ENCODE measurements at places on chromosomes 5 and 9.

DNA sequence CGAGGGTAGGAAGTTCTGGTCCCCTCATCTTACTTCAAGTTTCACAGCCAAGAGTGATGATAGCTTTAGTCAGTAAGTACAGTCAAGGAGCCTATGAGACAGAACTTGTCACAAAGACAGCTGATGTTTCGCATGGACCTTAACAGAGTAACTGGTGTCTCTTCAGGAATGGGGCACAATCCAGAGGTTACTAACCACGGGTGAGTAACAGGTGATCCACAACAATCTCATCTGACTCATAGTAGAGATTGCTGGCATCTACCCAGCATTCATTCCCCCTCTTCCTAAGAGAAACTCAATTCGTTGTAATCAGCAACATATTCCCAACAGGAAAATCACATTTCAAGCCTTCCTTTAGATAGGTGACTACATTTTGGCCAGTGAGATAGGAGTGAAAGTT lies 126.7 kb downstream of the SNX18 start:
- no peak for DNase-seq
- H3K4me3 ChIP-seq = no peak overlapping the region
- H3K36me3 ChIP-seq = no peaks in the 10 kb centered on the region
- H3K4me1 ChIP-seq = peaks cover 12% of the 10 kb centered on the region

DNA sequence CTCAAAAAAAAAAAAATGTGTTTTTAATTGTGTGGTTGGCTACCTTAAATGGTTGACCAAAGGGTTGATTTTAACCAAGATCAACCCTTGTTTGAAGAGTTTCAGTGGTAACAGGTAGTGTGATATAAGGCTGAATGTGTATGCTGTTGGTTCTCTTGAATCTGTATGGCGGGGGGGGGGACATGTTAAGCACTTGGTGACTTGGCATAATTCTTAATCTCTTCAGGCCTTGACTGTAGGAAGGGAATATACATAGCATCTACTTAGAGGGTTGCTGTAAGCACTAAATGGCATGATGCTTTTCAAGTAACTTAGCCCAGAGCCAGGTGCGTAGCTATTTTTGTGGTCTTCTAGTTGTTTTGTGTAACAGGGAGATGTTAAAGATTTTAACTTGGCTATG lies 5.6 kb upstream of the SPRY4 start:
- peaks cover 5% of the 10 kb centered on the region for H3K27me3 ChIP-seq
- H3K4me3 ChIP-seq = no peak overlapping the region
- H3K36me3 ChIP-seq = no peaks in the 10 kb centered on the region
- no peak overlapping the region for H3K27ac ChIP-seq

DNA sequence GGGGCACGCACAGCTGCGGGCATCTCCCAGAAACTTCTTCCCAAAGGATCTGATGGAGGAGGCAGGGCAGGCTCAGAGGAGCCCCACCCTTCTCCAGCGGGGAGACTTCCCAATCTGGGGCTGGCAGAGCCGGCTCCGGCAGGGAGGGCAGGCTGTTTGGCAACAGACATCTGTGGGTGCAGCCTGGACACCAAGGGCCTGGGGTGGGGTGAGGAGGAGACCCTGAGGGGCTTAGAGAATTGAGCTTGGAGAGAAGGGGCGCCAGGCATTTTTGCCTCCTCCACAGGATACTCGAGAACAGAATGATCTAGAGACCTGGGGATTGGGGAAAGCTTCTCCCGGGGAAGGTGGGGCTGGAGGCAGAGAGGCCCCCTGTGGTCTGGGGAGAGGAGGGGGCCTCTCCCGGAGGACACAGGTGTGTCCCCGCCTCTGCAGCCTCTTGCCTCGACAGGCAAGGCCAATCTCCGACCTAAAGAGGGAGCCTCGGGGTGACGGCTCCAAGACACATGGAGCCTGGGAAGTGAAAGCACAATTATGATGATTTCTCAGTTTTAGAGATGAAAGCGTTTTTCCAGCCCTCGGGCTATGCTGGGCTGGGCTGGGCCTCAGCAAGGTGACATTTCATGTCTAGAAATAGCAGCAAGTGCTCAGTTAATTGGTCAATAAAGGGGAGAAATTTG lies 8.4 kb downstream of the LHX3 start:
- DNase-seq = no peak
- no peak overlapping the region for H3K27ac ChIP-seq
- peaks cover 95% of the 10 kb centered on the region for H3K27me3 ChIP-seq
- H3K4me3 ChIP-seq = no peak overlapping the region

GRCh38 chr5:150078802-150079689 lies 7.3 kb downstream of the CSF1R start:
- H3K36me3 ChIP-seq = no peaks in the 10 kb centered on the region
- H3K4me3 ChIP-seq = no peak overlapping the region
- no peaks in the 10 kb centered on the region for H3K27me3 ChIP-seq
- no peak for DNase-seq
- no peak overlapping the region for H3K27ac ChIP-seq
